ENCODE measurements at places on chromosomes 2 and 18.
A peak's percentile ranks its signal among the peaks of the same experiment; 100 is the strongest.

- DNase-seq = peak; percentile 66
Measured at GRCh38 chr2:20091305-20091991, 40.0 kb upstream of the LAPTM4A start.

- DNase-seq = no peak
Measured at GRCh38 chr2:236498369-236498768, 71.3 kb upstream of the ACKR3 start.

- DNase-seq = no peak
Measured at GRCh38 chr2:6749962-6750361, 115.7 kb downstream of the CMPK2 start.

GRCh38 chr18:32189790-32190189 is at the start of gene MEP1B:
TSS of gene MEP1B (plus strand) at chr18:32190039. CDS start at chr18:32190071, 32 bp downstream.
- DNase-seq = no peak

DNA sequence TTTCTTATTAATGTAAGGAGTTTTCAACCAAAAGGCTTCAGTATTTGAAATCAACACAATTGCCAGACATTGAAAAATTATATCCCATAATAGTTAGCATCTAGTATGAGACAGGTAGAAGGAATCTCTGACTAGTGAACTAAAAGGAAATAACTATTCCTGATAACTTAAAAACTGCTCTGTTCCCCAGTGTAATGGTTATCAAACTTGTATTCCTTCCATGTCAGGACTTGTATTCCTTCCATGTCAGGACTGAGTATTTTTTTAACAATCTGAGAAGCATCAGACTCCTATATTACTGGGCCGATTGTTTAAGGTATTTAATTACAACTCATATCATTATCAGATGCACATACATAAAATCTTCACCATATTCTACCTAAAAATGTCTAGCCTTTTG is 238.5 kb downstream of the HNMT start:
- DNase-seq = no peak

DNA sequence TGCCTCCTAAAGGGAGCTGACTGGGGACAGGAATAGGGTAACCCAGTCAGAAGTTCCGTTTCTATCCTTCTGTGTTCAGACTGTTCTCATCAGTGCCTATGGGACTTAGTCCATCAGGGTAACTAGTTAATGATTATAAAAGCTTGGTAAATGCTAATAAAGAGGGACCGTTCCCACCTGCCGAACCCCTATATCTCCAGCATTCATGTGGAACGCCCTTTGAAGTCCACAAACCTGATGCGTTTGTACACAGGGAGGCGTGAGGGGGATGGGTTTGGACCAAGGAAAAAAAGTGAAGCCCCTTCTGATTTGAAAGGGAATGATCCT is 112.9 kb downstream of the CDK15 start:
- no peak for DNase-seq

DNA sequence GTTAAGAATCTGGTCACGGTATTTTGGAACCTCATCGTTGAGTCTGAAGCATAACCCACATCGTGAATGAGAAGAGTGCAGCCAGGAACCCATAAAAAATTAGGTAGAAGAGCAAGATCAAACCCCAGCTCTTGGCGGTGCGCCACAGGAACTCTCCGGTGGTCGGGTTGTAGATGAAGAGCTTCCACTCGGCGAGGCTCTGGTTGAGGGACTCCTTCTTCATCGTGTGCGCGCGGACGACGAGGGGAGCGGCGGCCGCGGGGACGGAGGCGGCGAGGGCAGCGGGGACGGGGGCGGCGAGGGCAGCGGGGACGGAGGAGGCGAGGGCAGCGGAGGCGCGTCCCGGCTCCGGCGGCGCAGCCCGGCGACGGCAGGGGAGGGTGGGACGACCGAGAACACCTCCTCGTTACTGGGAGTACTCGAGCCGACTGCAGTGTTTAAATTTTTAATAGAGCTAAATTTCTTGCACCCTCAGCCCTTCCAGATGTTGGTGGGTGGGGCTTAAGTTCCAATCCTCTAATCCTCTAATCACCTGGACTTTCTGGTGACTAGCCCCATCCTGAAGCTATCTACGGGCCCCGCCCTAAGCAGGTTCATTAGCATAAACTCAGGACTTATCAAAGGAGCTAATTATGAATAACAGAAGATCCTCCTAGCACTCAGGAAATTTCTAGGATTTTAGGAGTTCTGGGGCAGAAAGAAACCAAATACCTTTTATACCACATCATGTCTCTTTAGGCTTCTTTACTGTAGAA is 20.4 kb upstream of the PAPOLG start:
- DNase-seq = no peak

GRCh38 chr2:71606244-71606643 is 152.9 kb downstream of the DYSF start:
- no peak for DNase-seq

DNA sequence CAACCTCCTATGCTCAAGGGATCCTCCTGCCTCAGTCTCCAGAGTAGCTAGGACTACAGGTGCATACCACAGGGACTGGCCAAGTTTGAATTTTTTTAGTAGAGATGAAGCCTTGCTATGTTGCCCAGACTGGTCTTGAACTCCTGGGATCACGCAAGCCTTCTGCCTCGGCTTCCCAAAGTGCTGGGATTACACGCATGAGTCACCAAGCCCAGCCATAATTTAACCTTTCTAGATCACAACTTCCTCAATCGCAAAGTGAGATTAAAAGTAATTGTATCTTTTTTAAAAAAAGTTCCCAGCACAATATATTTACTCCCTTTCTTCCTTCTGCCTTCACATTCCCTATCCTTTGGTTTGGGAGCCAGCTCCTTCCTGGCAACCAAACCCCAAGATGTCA is 5.8 kb upstream of the PPP1CB start:
- DNase-seq = no peak

DNA sequence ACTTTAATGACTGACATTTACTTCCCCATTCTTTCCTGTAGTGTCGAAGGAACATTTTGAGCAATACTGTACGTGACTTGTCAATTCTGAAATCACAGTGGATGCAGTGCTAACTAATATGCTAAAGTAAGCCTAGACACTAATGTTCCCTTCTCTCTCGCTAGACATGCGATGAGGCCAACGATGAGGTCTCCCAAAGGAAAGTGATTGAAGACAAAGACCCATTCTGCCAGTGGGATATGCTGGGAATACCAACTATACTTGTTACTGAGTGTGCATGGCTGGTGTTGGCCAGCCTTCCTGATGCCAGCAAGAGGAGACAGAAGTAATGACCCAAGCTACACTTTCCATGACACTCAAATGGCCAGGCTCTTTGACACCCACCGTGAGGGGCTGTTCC is 2.5 kb upstream of the SERPINE2 start:
- no peak for DNase-seq

- DNase-seq = no peak
Measured at GRCh38 chr2:28962505-28962904, 18.6 kb upstream of the TOGARAM2 start.

DNA sequence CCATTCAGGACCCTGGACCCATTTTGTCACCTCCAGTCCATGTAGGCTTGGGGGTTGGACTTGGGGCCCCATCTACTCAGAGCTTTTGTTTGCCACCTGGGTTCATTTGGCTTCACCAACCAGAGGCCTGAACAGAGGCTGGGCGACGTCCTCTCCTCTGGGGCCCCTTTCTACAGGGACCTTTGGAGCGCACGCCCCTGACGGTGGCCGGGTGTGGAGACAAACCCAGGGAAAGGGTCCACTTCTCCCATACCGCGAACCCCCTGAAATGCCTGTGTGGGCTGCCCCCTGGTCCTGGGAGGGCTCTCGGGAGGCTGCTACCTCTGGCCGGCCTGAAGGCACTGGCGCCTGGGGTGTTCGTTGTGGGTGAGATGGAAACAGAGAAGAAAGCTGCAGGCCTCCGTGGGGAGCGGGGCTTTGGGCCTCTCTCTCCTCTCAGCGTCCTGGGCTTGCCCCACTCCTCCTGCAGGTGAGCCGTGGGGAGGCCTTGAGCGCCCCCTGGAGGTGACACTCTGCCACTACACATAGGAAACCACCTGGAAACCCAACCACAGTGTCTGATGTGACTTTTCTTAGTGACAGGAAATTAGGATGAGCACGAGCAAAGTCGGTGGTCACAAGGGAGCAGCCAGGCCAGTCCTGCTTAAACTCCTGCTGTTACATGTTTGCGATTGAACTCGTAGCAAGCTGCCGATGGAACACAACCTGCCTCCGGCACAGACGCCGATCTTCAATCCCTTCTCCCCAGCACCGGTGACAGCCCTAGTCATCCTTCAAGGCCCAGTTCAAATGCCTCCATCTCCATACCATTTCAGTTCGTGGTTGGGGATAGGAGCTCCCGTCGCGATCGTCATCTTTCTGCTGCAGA is 12.0 kb upstream of the NTSR2 start:
- DNase-seq = no peak

GRCh38 chr2:196170213-196170605 is 1.2 kb downstream of the STK17B start:
- DNase-seq = no peak

DNA sequence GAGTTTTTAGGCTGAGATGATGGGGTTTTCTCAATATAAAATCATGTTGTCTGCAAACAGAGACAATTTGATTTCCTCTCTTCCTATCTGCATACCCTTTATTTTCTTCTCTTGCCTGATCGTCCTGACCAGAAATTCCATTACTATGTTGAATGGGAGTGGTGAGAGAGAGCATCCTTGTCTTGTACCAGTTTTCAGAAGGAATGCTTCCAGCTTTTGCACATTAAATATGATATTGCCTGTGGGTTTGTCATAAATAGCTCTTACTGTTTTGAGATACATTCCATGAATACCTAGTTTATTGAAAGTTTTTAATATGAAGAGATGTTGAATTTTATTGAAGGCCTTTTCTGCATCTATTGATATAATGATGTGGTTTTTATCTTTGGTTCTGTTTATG is 181.8 kb downstream of the GBX2 start:
- no peak for DNase-seq

DNA sequence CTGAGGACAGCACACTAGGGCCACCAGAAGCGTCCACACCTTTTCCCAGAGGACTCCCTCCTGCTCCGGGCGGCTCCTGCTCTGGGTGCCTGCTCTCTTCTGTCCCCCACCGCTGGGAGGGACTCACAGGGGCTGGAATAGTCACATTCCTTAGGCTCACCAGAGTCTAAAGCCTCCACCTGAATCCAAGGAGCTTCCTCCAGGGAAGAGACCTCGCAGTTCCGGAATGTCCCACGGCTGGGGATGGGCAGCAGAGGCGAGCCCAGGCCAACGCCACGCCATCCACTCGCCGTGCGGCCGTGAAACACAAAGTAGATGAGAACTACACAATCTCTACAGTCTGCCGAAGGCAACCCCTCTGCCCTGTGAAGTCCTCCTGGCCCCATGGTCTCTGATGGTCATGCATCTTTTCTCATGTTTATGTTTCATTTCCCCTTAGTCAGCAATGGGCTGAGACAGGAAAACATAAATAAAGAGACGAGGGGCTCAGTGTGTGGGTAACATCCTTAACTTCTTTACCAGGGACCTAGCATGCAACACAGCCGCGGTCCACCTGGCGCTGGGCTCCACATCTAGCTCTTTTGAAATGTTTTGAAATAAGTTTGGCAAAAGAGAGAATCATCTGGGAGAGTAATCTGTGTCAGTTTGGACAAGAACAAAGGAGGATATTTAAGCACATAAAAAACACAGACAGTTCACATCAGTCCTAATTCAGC is 98.4 kb downstream of the PXDN start:
- DNase-seq = no peak

DNA sequence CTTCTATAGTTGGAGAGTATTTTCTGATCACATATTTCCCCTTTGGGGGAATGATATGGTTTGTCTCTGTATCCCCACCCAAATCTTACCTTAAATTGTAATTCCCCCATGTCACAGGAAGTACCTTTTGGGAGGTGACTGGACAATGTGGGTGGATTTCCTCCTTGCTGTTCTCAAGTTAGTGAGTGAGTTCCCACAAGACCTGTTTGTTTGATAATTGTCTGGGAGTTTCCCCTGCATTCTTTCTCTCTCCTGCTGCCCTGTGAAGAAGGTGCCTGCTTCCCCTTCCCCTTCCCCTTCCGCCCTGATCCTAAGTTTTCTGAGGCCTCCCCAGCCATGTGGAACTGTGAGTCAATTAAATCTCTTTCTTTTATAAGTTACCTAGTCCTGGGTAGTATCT is 222.7 kb upstream of the SLC39A10 start:
- DNase-seq = no peak

DNA sequence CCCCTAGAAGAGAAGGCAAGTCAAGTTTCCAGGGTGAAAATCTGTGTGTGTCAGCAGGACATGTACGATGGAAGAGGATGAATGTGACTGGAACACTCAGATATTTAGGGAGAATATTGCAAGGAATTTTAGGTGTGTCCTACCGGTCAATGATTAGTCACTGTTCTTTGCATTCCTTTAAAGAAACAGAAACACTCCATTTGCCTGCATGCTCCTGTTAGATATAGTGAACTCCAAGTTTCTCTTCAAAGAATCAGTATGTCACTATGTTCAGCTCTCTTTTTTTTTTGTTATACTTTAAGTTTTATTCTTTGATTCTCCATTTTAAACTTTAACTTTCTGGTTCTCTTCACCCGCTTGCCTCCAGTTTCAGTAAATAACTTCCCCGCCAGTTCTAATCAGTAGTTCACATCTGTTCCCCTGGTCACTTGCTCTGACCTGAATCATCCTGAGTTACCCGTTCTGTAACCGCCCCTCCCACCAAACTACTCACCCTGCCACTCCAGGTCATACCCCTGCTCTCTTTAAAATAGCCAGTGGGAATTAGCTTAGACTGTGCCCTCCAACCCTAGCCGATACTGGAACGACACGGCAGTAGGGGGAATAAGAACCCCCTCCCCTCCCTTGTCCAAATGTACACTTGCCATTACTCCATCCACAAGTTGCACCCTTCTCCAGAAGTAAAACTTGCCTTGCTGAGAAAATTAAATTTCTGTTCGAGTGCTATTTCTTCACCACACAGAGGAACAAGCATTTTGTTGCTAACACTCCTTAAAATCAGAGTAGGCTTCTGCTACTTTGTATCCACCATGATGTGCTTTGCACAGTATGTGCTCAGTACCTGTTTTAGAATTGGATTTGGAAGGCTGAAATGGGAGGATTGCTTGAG is 268.4 kb downstream of the METTL4 start:
- no peak for DNase-seq

- DNase-seq = peak; percentile 36
Measured at GRCh38 chr18:11040823-11041656, 108.3 kb downstream of the PIEZO2 start.
